Stimulated activated CD4-positive, alpha-beta T cell treated with anti-CD3 and anti-CD28 coated beads, TNF-alpha, amount 100 ng/mL, for 24 hours (primary cell): ENCODE measurements at places on chromosomes 6 and 20.
A peak's percentile ranks its signal among the peaks of the same experiment; 100 is the strongest.

- no peak for DNase-seq
Observed at GRCh38 chr6:24251339-24251738, 106.5 kb downstream of the DCDC2 start.

GRCh38 chr6:47413752-47414422 lies 63.7 kb upstream of the CD2AP start:
- DNase-seq, result no peak

DNA sequence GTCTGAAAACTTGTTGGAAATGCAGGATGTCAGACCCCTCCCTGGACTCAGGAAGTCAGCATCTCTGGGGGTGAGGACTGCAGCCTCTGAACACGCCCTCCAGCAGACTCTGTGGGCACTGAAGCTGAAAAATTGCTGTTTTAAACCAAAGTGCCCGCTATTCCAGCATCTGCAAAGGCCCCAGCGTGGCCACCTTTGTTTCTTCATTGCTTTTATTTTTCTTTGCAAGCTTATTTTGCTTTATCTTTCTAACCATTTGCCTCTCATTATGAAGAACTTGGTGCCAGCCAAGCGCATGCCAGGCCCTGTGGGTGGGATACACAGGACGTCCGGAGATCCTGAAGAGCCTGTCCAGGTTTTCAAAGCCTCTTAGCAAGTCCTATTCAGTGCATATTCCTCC lies 203.9 kb upstream of the CST7 start:
- DNase-seq, result no peak

DNA sequence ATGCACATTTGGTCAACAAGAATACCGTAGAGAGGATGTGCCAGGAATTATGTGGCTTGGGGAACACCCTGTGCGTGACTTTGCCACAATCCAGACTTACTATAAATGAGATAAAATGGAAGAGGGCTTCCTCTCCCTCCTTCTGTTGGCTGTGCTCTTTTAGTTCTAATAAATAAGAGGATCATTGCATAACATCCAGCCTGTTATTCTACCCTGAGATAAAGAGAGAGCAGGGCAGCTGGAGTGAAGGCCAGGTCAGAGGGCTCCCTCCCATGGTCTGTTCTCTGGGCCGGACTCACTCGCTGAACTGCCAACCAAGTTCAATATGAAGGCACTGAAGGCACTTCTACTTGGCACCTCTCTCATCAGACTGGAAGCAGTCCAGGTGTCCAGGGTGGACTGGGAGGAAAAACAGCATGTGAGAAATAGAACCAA lies 91.7 kb downstream of the MTFR2 start:
- DNase-seq, result no peak

DNA sequence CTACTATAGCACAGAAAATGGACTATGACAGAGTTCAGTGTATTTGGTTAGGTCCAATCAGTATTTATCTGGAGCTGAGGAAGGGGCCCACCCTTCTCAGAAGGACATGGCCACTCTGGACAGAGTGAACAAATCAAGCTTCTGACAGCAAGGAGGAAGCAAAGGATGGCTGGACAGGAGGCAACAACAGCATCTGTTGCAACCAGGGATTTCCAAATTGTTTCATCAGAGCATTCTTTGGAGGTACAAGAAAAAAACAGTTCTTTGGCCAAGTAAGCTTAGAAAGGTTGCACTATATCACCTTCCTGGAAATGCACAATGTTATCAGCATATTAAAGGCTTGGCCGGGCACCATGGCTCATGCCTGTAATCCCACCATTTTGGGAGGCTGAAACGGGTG lies 118.7 kb upstream of the SLC22A16 start:
- DNase-seq, result no peak

DNA sequence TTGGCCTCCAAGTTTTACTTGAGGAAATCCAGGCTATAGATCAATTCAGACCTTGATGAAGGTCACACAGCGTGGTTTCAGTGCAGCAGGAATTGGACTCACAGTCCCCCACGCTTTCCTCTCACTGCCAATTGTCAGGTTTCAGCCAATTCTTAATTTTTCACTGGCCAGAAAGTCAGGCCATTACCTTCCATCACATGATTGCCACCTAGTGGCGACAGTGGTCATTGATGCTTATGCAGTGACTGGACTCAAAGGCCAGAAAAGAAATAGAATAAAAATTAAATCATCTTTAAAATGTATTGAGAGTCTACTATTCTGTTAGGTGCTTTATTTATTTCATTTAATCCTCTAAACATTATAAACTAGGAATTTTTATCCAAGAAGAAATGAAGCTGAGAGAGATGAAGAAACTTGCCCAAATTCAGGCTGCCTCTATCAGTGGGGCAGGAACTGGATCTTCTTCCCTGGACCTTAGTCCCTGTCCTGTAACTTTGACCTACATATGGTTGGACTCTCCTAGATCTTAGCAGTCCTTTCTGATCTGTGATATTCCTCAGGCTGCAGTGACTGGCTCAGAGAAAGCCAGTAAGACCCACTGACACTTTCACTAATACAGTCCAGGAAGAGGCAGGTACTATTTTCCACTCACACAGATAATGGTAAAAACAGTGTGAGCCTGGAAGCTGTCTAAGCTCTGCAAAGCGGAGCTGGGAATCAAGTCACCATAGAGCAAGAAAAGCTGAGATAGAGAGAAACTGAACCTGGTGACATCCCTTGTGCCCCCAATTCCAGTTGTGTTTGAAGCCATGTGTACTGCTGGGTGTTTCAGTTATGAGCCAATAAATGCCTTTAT lies 133.3 kb downstream of the ELOVL4 start:
- peak; percentile 58 for DNase-seq

DNA sequence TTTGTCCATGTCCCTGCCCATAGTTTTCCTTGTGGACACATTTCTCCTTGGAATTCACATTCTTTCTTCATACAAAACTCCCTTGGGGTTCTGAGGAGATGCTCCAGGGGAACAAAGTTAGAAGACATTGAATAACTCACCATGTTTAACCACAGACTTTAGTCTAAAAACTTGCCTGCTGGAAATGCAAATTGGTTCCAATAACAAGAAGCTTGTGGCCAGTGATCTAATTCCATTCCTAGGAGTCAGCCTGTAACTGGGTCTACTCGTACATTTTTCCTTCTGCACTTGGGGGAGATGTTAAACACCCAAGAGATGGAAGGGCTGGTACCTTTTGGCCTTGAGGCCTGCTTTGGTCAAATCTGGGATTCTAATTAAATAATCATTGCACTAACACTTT lies 60.2 kb downstream of the SCML4 start:
- DNase-seq, result no peak

GRCh38 chr6:14765106-14765505 lies 480.8 kb upstream of the JARID2 start:
- DNase-seq, result no peak

DNA sequence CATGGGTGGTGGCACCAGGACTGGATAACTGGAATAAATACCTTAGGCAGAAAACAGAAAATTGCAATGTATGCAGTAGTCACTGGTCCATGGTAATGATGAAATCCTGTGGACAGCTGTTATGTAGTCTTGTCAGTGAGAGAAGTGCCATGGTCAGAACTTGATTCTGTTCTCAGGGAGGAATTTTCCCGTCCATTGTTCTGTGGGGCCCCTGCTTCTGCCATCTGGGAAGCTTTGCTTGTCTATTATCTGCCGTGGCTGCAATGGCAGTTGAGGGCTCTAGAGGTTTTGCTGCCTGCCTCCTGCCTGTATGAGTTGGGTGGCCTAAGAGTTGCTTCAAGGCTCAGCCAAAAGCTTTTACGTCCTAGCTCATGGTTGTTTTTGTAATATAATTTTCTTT lies 126.8 kb upstream of the SLC35B3 start:
- no peak for DNase-seq

DNA sequence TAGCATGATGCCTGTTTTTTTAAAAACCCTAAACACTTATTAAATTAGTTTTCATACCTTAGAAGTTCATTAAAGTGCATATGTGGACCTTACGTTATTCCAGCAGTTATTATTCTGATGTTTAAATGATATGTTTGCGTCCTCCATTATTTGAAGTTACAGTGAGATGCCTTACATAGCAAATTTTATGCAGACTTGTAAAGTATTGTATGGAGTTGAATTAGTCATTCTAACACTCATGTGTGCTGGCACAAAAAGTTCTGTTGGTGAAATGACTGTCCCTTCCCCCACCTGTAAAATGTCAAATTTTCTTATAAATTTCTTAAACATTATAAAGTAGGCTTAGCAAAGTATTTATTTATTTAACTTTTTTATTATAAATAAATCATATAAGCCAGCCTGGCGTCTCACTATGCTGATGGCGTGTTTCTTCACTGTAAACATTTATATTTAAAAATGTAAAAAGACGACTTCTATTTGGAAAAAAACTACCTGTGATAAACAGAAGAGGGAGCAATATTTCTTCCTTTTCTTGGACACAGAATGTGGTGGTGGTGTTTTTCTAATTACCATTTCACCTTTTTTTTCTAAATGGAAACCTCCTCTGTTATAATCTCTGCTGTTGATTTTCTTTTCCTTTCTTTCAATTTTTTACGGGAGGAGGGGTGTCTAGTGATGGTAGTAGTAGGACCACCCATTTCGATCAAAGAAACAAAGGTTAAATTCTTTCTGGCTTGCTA lies 155.4 kb downstream of the RFPL4B start:
- no peak for DNase-seq

GRCh38 chr6:132675749-132676148 lies 16.8 kb upstream of the TAAR1 start:
- DNase-seq, result no peak

DNA sequence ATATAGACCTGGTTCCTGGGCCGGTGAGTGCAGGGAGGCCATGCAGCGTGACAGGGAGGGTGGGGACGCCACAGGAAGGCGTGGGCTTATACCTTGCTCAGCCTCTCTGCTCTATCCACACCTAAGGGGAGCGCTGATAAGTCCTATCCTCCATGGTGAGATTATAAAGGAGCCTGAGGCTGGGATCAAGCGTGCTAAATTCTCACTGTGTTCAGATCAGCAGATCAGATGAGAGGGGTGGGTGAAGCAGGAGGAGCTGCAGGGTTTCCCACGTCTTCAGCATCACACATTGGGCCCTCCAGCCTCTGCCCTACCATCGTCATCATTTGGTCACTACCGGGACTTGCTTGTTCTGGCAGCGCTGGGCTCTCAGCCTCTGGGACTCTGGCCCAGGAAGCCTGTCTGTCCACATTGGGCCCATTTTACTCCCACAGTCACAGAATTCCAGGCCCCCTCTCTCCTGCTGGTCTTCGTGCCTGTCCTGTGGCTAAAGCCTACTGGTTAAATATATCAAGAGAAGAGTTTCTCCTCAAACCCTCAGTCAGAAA lies 29.1 kb upstream of the PDE10A start:
- no peak for DNase-seq

DNA sequence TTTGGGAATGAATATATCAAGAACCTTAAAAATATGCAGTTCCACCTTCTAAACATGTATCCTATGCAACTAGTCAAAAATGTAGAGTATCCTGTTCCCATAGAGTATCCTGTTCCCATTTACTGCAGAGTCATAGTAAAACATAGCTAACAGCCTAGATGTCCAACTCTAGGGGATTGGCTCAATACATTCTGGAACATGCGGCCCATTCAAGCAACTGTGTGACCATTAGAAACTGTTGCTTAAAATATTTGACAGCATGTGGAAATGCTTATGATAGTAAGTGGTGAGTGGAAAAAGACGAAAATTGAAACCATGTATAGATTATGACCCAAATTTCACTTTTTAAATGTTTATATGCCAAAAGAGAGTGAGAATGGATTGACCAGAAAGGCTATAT lies 11.2 kb downstream of the FOXP4 start:
- DNase-seq, result no peak

- DNase-seq, result no peak
Observed at GRCh38 chr6:137910843-137911456, 43.9 kb downstream of the TNFAIP3 start.

- no peak for DNase-seq
Observed at GRCh38 chr20:54340667-54341081, 132.8 kb downstream of the PFDN4 start.

GRCh38 chr6:149306967-149307366 lies 10.5 kb upstream of the TAB2 start:
- DNase-seq, result no peak

- no peak for DNase-seq
Observed at GRCh38 chr20:45066372-45066771, 34.6 kb downstream of the KCNS1 start.

DNA sequence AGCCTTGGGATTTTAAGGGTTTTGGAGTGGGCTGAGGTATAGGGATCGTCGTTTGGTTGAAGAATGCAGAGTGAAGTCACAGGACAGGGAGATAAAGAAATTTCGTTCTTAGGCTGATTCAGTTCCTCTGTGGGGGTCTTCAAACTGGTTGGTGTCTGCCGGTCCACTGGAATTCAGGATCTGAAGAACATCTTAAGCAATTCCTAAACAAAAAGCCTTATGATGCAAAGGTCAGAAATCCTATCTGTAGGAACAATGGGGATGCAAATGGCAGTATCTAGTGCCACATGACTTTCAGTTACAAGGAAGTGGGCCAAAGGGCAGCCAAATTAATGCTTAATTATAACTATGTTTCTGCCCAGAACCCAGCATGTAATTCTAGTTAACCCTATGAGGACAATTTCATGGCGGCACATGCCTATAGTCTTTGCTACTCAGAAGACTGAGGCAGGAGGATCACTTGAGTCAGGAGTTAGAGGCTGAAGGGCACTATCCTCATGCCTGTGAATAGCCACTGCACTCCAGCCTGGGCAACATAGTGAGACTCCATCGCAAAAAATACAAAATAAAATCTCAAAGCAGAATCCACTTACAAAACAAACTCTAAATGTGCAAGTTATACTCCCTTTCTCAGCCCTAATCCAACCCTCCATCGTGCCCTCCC lies 4.6 kb upstream of the SLC2A10 start:
- DNase-seq, result no peak

DNA sequence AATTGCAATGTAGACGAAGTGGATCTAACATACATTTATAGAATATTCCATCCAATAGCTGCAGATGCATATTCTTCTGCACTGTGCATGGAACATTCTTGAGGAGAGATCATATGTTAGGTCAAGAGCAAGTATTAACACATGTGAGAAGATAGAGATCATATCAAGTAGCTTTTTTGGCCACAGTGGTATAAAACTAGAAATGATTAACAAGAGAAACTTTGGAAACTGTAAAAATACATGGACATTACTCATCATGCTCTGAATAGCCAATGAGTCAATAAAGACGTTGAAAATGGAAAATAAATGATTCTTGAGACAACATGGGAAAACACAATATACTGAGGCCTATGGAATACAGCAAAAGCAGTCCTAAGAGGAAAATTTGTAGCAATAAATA lies 94.2 kb downstream of the STXBP5 start:
- DNase-seq, result no peak

DNA sequence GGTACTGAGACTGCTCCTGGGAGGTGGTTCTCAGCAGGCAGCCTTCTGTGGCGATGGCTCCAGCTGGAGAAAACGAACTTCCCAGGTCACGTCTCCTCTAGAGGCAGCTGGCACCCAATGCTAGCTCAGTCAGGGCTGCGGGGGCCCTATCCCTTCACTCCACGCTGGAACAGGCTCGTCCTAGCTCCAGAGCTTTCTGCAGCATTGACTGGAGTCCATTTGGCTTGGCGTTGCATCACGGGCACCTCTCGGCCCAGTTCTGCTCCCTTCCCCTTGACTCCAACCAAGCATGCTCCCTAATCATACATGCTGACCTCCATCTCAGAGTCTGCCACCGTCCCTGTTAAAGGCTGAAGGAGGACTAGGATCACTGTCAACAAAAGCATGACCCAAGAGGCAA lies 5.9 kb upstream of the IRF4 start:
- no peak for DNase-seq
